ENCODE measurements at places on chromosomes 11 and 22.

DNA sequence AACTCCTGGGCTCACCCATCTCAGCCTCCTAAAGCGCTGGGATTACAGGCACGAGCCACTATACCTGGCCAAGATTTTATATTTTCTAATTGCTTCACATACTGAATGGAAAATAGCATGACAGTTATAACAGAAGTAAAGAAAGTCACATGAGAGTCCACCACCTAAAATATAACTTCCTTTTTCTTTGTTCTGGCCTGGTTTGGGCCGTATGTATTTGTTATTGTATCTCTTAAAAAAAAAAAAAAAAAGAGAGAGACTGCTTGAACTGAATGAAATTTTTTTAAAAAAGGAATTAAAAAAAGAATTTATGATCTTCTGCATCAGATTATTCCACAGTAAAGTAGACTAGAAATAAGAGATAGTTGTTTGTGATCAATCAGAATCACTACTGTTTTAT, 86.0 kb upstream of the GRIK4 start:
- DNase-seq: no peak

DNA sequence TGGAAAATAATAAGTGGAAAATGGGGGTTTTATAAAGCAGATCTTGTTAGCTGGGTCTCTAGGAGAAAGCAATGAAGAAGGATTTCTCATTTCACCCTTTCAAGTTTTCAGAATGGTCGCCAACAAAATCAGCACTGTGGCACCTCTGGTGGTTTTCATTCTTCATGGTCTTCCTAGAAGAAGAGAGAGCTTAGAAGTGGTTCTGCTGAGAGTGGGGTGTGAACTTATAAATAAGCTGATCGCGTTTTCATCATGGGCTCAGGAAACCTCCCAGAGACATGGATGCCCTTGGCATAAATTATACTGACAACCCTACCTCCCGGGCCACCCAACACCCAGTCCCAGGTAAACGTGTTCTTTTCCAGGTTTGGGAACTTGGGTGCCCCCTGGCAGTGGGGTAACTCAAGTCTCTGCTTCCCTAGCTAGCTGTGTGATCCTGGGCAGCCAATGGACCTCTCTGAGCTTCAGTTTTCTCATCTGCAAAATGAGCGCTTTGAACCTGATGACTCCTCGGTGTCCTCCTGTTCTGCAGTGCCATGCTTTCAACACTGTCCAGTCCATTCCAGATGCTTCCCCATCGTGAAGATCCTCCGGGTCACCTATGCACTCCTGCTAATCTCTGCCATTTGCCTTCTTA, 72.6 kb upstream of the GRAMD1B start:
- DNase-seq: no peak

- DNase-seq: no peak
Measured at GRCh38 chr11:40161854-40162410, 1297.5 kb downstream of the LRRC4C start.

GRCh38 chr11:70671083-70671482, 272.8 kb downstream of the CTTN start:
- DNase-seq: no peak

- DNase-seq: peak; percentile 10
Measured at GRCh38 chr11:44949160-44950030, 1.3 kb downstream of the TP53I11 start.

GRCh38 chr11:75350743-75351540, 519 bp downstream of the ARRB1 start:
- DNase-seq: peak; percentile 29

DNA sequence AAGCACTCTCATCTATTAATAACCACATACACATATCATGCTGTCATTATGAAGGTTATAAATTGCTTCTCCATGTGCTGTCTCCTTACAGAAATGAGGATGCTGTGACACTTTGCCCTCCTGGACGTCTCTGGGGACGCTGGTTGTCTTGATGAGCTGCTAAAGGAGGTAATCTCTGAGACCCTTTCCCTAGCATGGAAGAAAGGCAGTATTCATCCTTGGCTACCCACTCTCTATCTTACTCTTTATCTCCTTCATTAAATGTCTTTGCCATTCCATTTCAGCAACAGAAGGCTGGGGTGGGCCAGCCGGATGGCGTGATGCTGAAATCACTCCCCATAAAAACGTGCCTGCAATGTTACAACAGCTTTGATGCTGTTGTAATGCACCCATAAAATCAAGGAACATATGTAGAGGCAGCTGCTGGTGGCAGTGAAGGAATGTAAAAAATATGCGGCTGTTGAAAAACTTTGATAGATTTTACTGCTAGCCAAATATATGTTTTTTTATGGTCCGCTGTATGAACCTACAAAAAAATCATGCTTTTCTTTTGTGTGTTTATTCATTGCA, 715.1 kb upstream of the API5 start:
- DNase-seq: no peak

GRCh38 chr22:44567846-44568493, 69.9 kb upstream of the RTL6 start:
- peak; percentile 28 for DNase-seq

- no peak for DNase-seq
Measured at GRCh38 chr11:27075192-27075591, 34.6 kb downstream of the BBOX1 start.

- peak; percentile 89 for DNase-seq
Measured at GRCh38 chr11:8812438-8812837, 98.6 kb upstream of the AKIP1 start.

DNA sequence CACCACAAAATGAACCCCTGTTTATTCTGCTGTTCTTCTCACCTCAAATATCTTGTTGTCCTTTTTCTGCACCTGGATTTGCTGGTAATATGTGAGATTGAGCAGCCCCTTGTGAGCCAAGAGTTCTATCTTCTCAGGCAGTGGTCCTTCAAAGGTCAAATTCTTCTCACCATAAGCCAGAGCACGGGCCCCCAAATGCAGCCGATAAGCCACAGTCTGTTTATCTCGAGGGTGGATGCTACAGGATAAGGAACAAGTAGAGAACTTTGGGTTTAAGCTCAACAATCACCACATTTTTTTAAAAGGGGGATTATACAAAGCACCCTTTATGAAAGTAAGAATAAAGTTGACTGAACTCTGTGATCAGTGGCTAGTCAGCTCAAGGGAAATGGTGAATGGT, 15.8 kb downstream of the TBRG1 start:
- DNase-seq: no peak

GRCh38 chr11:130666781-130667251, 218.4 kb downstream of the ADAMTS15 start:
- DNase-seq: no peak

GRCh38 chr11:132055296-132055695, 684.9 kb downstream of the NTM start:
- DNase-seq: no peak

DNA sequence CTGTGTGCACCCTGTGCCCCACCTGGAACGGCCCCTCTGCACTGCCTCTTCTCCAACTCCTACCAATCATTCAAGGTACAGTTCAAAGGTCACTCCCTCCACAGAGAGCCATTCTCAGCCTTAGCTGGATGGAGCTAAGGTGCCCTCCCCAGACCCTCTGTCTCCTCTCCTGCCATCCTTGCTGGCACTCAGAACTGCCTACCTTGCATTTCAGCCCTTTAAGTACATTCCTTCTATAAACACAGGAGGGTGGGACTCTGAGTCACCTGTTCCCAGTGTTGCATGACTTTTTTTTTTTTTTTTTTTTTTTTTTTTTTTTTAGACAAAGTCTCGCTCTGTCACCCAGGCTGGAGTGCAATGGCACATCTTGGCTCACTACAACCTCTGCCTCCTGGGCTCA, 8.6 kb downstream of the TTLL1 start:
- no peak for DNase-seq

DNA sequence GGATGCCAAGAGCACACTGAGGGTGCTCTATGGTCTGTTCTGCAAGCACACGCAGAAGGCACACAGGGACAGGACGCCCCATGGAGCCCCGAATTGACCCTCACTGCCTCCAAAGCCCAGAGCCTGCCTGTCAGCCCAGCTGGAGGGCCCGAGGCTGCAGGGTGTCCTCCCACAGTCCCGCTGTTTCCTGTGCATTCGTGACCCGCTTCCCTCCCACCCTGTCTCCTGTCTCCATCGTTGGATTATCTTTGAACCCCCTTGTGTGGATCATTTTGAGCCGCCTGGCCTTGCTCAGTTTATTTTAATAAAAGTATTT, 25.6 kb downstream of the PARVG start:
- DNase-seq: no peak

- no peak for DNase-seq
Measured at GRCh38 chr11:134988495-134988894, 576.5 kb upstream of the B3GAT1 start.

- DNase-seq: no peak
Measured at GRCh38 chr11:50174189-50174588, 141.5 kb downstream of the OR4C45 start.

GRCh38 chr11:47797633-47798032, 30.5 kb upstream of the FNBP4 start:
- no peak for DNase-seq

DNA sequence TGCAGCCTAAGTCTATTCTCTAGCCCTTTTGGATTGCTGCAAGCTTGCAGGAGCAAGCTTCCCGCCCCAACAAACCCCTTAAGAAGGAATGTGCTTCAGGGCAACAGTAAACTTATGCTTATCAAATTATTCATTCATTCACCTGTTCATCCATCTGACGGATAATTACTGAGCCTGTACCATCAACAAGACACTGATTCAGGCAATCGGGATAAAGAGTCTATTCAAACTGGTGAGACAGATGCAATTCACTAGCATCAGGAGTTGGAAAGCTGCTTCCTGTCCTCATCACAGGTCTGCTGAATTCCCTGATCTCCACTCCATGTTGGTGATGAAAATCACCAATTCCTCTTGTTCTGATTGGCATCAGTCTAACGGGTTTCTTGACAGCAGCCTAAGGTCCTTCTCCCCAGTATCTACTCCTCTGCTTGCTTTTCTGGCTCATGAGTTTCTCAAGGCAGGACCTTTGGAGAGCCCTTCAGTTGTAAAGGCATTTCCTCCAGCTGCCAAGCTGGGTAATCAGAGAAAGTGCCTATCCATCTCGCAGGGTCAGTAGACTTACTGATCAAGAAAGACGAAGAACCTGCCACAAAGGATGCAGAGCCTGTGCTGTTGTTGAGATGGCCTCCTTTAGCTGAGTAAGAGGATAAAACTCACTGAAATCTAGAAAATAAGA, 429.0 kb upstream of the SYN3 start:
- no peak for DNase-seq

- peak; percentile 67 for DNase-seq
Measured at GRCh38 chr11:34501500-34501899, 12.1 kb downstream of the ELF5 start.

GRCh38 chr11:110435780-110436717, 6.3 kb downstream of the FDX1 start:
- no peak for DNase-seq

DNA sequence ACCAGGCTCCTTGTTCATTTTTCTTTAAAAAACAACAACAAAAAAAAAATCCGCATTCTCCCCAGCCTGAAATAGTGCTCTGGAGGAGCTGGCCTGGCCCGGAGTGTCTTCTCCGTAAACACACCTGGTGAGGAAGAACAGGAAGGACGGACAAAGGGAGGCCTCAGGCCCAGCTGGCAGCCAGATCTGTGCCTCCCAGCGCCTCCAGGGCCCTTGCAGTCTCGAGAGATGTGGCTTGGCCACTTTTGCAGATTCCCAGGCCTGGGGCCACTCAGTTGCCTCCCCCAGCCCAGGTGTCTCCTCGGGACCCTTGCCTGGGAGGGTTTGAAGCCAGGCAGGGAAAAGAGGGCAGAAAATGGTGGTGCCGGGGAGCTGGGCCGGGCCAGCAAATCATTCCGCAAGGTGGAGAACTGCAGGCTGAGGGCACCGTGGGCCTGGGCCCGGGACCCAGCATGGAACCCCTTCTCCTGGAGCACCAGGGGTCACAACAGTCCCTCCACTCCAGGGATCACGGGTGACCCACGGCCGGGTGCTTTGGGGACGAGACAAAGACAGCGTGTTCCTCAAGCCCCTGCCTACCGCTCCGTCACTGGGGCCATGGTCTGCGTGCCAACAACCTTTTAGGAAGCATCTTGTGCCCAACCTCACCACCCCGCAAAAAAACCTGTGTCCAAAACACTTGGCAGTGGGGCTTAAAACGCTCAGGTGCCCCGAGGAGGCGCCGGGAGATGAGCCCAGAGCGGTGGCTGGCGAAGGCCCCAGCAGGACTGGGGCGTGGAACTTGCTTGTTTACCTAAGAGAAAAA, 67.1 kb upstream of the WNT7B start:
- peak; percentile 35 for DNase-seq

GRCh38 chr11:71500601-71501021, 26.5 kb upstream of the KRTAP5-7 start:
- DNase-seq: no peak

GRCh38 chr11:22778642-22779041, 51.0 kb downstream of the SVIP start:
- DNase-seq: peak; percentile 15

- no peak for DNase-seq
Measured at GRCh38 chr11:2927851-2928604, 1.2 kb downstream of the PHLDA2 start.

- no peak for DNase-seq
Measured at GRCh38 chr11:80958987-80959386, 1518.2 kb upstream of the TENM4 start.

DNA sequence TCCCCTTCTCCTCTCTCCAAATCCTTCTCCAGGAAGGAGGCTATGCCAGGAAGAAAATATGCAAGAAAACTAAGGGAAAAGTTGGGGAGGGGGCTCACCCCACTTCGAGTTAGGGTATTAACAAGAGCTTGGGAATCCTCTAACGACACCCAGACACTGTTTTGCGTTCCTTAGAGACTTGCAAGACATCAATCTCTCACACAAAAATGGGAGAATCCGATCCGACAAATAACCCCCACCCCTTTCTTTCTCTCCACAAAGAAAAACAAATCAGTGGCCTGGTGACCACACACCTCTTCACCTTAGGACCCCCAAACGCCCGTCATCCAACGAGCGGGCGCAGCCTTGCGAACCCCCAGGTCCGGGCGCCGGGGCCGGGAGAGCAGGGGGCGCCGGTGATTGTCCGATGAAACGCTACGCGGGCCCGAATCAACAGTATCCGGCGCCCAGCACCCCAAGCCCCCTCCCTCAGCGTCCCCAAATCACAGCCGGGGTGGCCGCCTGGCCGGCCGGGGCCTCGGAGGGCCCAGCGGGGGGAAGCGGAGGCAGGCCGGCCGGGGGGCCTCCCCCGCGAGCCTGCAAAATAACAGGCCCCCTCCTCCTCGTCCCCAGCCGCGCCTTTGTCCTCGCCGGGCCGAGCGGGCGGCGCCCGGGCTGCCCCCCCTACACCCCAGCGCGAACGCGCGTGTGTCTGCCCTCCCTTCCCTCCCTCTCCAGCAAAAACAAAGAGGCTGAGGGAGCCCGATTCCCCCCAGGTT, 690 bp downstream of the CSNK1E start:
- no peak for DNase-seq

- DNase-seq: no peak
Measured at GRCh38 chr11:47532597-47533213, 20.2 kb downstream of the CELF1 start.
